IPS DF 6.9 (cell line): ENCODE measurements at places on chromosomes 2 and 18.

DNA sequence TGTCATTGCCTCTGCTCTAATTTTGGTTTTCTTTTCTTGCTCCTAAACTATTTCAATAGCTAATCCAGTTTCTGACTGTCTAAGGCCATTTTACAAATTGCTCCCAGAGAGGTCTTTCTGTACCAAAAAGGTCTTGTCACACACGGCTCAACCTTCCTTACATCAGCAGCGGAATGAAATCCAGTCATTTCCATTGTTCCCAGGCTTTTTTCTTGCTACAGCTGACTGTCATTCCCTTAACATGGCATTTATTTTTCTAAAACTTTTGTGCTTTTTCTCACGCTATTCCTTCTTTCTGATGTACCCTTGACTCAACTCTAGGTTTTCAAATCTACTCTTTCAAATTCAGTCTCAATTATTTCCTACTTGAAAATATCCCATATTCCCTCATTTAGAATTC, 24.3 kb downstream of the FAM171B start:
- DNase-seq, result no peak
- H3K36me3 ChIP-seq, result no peaks in the 10 kb centered on the region
- no peak overlapping the region for H3K4me3 ChIP-seq
- H3K4me1 ChIP-seq, result no peaks in the 10 kb centered on the region

DNA sequence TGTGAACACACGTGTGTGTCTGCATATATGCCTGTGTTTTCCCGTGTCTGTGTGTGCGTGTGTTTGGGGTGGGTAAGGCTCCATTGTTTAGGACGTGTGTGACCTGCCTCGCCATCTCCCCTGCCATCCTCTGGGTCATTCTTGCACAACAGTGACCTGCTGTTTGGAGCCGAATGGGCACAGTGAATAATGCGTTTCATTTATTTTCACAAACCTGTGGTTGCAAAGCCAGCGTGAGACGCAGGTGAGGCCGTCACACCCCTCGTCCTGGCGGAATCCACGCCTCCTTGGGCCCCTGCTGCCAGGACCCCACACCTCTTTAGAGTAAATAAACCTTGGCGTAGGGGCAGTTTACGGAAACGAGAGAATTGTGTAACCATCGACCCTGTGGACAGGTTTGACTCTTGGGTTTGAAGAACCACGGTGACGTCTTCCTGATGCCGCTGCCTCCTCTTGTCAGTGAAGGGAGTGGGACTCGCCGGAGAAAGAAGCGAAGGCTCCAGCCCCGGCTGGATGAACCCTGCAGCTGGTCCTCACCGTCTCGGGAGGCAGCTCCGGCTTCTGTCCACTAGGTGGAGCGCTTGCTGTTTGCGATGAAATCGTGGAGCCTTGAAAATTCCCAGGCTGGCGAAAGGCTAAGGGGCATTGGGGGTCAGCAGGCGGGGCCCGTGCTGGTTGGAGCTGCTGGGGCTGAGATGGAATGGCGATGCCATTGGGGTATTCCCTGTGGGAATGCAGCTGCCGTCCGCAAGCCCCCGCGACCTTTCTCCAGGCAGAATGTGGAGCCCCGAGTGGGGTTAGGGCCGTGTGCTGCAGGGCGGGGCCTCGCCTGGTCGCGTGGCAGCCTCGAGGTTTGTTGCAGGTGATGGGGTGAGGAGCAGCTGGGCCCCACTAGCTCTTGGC, 81.1 kb downstream of the RTP5 start:
- H3K36me3 ChIP-seq, result no peaks in the 10 kb centered on the region
- no peak overlapping the region for H3K4me3 ChIP-seq
- H3K27ac ChIP-seq, result no peak overlapping the region
- peaks cover 4% of the 10 kb centered on the region for H3K4me1 ChIP-seq
- no peaks in the 10 kb centered on the region; the same call in 1 of the 2 replicates for H3K27me3 ChIP-seq

DNA sequence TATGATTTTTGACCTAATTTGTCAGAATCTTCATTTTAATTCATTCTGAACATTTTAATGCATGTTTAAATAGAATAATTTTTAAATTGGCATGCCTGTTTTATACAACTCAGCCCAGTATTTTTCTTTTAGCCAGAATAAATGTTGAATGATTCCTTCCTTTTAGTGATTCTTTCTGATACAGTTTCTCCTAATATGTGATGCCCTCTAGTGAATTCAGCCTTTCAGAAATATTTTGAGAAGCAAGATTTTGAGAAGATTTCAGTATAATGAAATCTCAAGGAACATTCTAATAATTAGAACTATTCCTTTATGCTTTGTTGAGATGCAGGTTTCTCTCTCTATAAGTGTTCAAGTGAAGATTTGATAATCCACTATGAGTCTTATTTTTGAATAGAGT, 28.5 kb downstream of the LCLAT1 start:
- H3K4me1 ChIP-seq, result no peaks in the 10 kb centered on the region
- no peak overlapping the region for H3K27ac ChIP-seq
- no peaks in the 10 kb centered on the region for H3K27me3 ChIP-seq
- H3K4me3 ChIP-seq, result no peak overlapping the region

- H3K27ac ChIP-seq, result no peak within 1 kb of the TSS
- peaks cover 3% of the 10 kb centered on the region for H3K4me1 ChIP-seq
- H3K36me3 ChIP-seq, result no peaks in the 10 kb centered on the region
- peaks cover 43% of the 10 kb centered on the region for H3K27me3 ChIP-seq
These were observed at the start of gene EPAS1 for GRCh38 chr2:46296840-46297545. Gene EPAS1, plus strand, starts transcription at chr2:46297407. Its CDS starts 505 bp downstream, at chr2:46297912.

GRCh38 chr2:191384829-191385228, 139.6 kb downstream of the MYO1B start:
- peaks cover 6% of the 10 kb centered on the region; the same call in 1 of the 2 replicates for H3K36me3 ChIP-seq
- no peaks in the 10 kb centered on the region; the same call in 1 of the 2 replicates for H3K4me1 ChIP-seq
- no peak overlapping the region for H3K4me3 ChIP-seq
- H3K27ac ChIP-seq, result no peak overlapping the region
- DNase-seq, result no peak

DNA sequence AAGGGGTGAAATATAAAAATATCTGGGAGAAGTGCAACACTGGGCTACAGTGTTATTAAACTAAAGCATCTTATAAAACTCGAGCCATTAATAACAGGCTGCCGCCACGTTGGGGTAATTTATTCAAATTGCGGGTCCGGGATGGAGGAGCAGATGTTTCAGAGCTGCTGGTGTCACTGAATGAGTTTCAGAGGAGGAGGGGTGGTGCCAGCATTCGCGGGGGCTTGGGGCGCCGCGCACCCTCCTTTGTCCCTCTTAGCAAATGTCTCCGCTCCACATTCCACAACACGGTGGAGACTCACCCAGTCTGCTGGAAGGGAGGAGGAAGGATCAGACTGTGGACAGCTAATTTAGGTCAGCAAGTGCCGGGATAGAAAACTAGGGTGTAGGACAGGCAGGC, 260.5 kb downstream of the CELF4 start:
- H3K36me3 ChIP-seq, result no peaks in the 10 kb centered on the region
- DNase-seq, result no peak
- no peaks in the 10 kb centered on the region for H3K27me3 ChIP-seq
- no peaks in the 10 kb centered on the region; the same call in 1 of the 2 replicates for H3K4me1 ChIP-seq
- no peak overlapping the region for H3K27ac ChIP-seq
